Omental fat pad (tissue), 4 donors: ENCODE measurements at places on chromosomes 3 and 15.

GRCh38 chr3:32484436-32484835 lies 18.2 kb downstream of the CMTM6 start:
- no peak for DNase-seq

DNA sequence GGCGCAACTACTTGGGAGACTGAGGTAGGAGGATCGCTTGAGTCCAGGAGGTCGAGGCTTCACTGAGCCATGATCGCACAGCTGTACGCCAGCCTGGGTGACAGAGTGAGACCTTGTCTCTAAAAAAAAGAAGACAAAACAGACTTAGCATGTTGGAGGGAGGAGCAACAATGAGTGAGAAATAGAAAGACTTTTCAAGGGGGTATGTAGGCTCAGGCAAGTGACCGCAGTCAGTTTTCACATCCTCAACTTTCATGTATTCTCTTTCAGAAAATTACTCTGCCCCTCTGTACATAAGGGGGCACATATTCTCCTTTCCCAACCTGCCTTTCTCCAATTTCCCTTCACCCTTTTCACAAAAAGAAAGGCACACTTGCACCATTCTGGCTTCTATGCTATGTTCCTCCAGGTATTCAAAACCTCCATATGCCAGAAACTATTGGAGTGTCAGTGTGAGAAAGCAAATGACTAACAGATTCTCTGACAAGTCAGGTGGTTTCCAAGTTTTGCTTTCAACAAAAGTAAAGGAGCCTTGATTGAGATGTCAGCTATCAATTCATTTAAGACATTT lies 7.6 kb downstream of the NSUN3 start:
- DNase-seq, result no peak

- no peak for DNase-seq
These were observed 119.4 kb downstream of the IGF1R start for GRCh38 chr15:98767692-98768091.

GRCh38 chr15:81529481-81529880 lies 155.5 kb upstream of the TMC3 start:
- DNase-seq, result no peak
